Activated naive CD4-positive, alpha-beta T cell (primary cell): ENCODE measurements at places on chromosomes 6 and 20.
A peak's percentile ranks its signal among the peaks of the same experiment; 100 is the strongest.

- no peak for DNase-seq
Observed at GRCh38 chr6:17959302-17959701, 28.1 kb downstream of the KIF13A start.

GRCh38 chr20:52801628-52802006 lies 170.5 kb upstream of the TSHZ2 start:
- DNase-seq: no peak

DNA sequence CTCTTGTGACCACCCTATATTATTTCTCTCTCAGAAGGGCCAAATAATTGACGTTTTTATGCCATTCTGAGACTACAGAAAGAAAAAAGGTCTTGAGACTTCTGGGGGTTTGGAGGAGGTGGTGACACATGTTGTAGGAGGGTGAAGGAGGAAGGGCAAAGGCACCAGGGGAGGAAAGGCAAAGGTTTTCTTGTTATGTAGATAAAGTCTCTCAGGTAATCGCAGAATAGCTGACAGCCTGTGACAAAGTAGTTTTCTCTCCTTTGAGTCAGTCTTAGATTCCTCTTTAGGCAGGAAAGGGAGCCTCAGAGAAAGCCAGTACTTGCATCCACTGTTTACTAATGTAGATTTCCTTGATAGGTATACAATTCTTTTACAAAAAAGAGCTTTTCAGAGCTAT lies 23.6 kb downstream of the OR2B2 start:
- no peak for DNase-seq

- no peak for DNase-seq
Observed at GRCh38 chr6:4128072-4128471, 7.3 kb downstream of the ECI2 start.

DNA sequence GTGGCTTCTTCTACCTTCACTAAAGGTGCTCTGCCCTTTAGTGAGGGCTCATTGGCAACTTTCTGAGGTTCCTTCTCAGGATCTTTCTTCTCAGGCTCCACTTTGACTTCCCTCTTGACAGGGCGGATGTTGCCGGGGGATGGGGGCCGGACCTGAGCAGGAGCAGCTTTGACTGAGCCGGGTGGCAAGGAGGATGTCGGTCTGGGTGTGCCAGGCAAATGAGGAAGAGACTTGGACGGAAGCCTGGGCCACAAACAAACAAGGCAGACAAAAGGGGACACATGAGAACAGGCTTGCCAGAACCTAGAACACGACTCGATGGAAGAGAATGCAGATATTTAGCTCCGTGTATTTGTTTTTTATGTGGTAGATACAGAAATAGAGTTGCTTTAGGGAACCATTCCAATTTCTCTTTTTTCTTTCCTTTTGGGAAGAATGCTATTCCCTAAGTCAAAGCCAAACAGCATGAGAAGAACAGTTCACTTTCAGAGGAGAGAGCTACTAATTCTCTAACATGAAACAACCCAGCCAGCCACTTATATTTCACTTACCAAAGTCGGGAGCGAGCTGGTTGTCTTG lies 76.2 kb upstream of the BCLAF1 start:
- no peak for DNase-seq

DNA sequence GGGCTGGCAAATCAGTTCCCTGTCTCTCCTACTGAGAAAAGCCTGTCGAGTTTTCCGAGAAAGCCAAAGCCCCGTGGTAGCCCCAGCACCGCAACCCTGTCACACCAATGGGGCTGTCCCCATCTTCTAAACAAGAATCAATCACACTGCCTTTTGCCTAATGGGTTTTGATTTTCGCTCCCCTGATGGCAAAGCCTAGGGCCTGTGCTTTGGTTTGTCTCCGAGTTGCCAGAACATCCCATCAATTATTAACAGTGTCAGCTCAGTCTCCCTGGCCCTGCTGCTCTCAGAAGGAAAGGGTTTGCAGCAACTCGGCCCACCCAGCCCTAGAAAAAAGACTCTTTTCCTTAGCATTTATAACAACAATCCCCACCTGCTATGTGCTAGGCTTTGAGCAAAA lies 4.2 kb downstream of the KCNB1 start:
- DNase-seq: no peak

DNA sequence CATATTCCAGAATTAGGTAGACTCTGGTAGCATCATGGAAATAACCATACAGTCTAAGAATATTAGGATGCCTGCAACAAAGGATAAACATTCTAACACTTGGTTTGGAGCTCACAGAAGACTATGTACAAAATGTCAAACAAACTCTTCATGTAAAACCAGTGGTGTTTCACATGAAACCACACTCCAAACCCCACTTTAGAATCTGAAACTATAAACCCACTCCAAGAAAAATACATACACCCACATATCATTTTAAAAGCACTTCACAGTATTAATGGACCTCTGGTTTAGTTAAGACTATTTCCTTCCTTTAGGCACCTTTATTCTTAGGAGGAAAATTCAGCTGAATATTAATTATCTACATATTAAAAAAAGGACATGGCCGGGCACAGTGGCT lies 10.5 kb downstream of the AURKA start:
- DNase-seq: no peak

DNA sequence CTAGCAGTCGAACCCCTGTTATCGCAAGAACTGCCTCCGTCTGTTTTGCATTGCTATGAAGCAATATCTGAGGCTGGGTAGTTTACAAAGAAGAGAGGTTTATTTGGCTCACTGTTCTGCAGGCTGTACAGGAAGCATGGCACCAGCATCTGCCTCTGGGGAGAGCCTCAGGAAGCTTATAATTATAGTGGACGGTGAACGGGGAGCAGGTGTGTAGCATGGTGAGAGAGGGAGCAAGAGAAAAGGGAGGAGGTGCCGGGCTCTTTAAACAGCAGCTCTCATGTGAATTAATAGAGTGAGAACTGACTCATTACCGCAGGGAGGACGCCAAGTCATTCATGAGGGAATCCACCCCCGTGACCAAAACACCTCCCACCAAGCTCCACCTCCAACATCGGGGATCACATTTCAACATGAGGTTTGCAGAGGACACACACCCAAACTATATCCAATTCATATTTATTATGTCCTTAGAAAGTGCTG lies 172.6 kb upstream of the KCNG1 start:
- no peak for DNase-seq

- DNase-seq: no peak
Observed at GRCh38 chr20:47448429-47448828, 53.3 kb upstream of the NCOA3 start.

GRCh38 chr6:56833127-56833791 lies 121.6 kb upstream of the BEND6 start:
- no peak for DNase-seq

DNA sequence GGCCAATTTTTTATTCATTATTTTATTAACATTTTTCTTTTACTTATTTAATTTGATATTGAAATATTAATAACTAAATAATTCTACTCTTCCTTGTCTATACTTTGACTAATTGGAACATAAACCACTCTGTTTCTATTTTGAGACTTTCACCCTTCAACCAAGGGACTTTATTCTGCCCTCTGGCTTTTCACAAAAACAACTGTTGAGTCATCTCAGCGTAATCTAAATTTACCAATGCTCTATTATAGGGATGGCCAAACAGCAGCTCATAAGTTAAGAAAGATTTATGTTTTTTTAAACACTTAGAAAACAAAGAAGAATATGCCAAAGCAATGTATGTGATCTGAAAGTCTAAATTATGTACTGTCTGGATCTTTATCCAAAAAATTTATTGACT lies 46.7 kb downstream of the DOP1A start:
- no peak for DNase-seq

- DNase-seq: no peak
Observed at GRCh38 chr6:162251257-162251656, 476.3 kb downstream of the PRKN start.

DNA sequence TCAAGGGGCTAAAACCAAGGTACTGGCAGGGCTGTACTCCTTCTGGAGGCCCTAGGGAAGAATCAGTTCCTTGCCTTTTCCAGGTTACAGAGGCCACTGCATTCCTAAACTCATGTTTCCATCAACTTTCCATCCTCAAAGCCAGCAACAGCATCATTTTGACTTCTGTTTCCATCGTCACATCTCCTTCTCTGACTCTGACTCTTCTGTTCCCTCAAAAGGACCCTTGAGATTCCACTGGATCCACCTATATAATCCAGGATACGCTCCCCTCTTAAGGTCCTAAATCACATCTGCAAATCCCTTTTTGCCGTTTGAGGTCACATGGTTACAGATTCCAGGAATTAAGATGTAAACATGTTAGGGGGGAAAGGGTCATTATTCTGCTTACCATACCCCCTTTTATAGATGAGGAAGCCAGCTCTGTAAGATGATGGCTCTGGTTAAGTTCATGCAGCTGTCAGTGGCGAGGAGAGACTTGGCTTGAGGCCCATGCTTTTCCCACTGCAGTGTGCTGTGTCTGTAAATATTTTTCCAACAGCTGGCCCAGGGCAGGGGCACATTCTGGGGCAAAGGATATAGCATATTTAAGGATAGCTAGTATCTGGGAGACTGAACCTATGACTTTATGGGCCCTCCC lies 114.6 kb downstream of the TNFRSF21 start:
- DNase-seq: no peak

GRCh38 chr6:104633125-104633524 lies 226.6 kb downstream of the HACE1 start:
- DNase-seq: no peak

GRCh38 chr6:146813554-146813953 lies 214.8 kb downstream of the ADGB start:
- no peak for DNase-seq

GRCh38 chr6:29834564-29835436 lies 7.2 kb downstream of the HLA-G start:
- peak; percentile 29 for DNase-seq

DNA sequence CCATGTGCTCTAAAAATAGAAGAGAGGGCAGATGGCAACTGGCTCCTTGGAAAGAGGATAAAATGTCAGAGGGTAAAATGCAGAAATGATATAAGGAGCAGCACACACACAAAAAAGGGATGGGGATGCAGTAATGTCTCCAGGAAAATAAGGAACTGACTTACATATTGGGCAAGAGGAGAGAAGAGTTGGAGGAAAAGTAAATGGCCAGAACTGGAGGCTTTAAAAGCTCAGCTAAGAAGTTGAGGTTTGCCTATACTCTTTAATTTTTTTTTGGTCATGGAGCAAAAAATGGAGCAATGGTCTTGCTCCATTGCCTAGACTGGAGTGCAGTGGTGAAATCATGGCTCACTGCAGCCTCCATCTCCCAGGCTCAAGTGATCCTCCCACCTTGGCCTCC lies 93.7 kb downstream of the SULF2 start:
- no peak for DNase-seq

DNA sequence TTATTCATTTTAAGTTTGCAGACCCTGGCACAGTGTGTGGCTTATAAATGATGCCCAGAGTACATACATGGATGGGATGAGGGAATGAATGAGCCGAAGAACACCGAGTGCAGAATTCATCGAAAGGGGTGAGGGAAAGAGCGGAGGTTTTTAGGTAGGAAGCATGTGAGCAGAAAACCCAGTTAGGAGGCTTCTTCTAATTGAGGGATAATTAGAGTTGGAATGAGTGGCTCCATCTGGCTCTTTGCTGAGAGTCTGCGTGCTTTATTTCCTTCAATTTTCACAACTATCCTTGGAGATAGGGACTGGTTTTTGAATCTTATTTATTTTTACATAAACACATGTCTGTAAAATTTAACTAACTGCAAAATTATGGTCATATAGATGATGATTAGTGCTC lies 150.7 kb downstream of the DOK5 start:
- DNase-seq: no peak
